Stimulated activated CD8-positive, alpha-beta memory T cell treated with anti-CD3 and anti-CD28 coated beads, Interleukin-7, amount 100 ng/mL, for 4 hours (primary cell): ENCODE measurements at places on chromosomes 7 and 10.

DNA sequence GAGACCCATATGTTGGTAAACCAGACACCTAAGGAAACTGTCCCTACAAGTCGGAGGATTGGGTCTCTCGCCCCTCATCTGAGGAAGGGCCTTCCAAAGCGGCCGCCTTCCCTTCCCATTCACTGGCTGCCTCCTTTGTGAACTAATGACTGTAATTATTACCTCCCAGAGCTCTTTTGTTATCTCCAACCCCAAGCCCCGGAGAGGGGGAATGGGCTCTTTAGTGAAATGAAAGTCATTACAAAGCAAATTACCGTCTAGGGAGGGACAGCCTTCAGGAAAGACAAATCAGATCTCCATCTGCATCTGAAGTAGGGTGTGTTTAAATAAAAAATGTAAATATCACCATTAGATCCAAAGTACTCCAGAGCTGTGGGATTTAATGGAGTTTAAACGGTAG, 2.6 kb upstream of the GAD2 start:
- DNase-seq, result no peak

GRCh38 chr10:101114646-101115045, 16.5 kb upstream of the TLX1 start:
- no peak for DNase-seq

- no peak for DNase-seq
Measured at GRCh38 chr10:3902809-3903410, 117.9 kb upstream of the KLF6 start.

DNA sequence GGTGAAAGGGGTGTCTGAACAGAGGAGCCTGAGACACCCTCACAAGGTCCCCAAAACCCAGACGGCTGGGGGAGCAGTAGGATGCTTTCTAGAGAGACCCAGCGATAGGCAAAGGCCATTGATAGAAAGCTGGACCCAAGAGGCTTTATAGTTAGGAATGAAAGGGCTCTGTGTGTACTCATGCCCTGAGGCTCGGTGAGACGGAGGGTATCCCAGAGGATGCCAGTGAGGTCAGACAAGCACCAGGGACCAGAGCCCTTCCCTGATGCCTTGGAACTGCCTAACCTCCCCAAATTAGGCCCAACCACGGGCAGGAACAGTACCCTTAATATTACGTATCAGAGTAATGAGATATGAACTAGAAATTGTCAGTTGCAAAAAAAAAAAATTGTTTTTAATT, 48.6 kb upstream of the RTKN2 start:
- no peak for DNase-seq

DNA sequence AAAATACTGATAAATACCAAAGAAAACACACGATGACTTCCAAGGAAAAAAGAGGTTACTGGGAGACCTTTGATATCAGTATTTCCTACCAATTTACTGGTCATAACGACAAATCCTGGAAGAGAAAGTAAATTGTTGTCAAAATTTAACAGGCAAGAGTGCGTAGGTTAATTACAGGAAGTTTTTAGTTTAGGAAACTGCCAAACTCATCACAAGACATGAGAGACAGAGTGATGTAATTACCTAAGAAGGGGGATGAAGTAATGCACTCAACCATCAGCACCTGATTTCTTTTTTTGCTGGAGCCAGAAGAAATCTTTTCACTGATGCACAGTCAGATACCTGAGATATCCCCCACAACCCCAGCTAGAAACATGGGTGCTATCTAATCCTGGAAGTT, 16.8 kb downstream of the MACC1 start:
- no peak for DNase-seq

- DNase-seq, result no peak
Measured at GRCh38 chr10:130062976-130063375, 47.7 kb downstream of the C10orf143 start.

GRCh38 chr7:131197920-131198615, 129.6 kb upstream of the MKLN1 start:
- no peak for DNase-seq

- no peak for DNase-seq
Measured at GRCh38 chr10:18683427-18683826, 24.2 kb downstream of the ARL5B start.

DNA sequence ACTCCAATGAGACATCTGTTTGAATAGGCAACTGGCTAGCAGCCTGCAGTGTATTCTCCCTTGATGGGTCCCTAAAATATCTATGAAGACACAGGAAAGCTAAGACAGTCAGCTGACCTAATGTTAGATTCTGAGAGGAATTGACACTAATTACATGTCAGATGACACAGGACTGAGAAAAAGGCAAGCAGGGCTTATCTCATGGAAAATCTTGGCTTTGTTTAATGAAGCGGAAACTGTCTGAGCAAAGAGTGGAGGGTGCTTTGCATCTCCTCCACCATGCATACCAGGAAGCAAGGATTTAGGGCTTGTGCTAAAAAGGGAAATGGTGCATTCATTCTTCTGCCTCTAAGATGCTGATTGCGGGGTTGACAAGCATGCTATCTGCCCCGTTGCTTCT, 135.5 kb upstream of the GLI3 start:
- no peak for DNase-seq

- no peak for DNase-seq
Measured at GRCh38 chr10:47167591-47167990, 132.4 kb upstream of the GDF10 start.

DNA sequence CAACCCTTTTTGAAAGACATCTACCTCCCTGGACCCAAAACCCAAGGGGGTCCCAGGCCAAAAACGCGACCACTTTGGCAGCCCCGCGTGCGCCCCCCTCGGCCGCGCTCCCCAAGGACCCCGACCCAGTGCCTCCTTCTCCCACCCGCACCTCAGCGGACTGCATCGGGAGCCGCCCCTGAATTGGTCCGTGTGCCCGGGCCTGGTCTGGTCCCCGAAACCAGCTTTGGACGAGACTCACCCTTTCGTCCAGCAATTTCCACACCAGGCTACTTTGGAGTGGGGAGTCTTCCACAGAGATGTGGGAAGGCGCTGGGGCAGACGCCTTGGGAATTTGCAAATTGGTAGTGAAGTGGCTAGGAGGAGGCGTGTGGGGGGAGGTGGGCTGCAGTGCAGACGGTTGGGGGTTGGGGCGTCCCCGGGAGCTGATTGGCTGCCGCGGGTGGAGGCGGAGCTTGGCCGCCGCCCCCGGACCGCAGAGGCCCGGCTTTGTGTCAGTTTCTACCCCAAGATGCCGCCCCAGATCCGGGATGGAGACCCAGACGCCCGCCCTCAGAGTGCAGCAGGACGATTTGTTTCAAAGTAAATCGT, 16.9 kb downstream of the TCAF1 start:
- no peak for DNase-seq

DNA sequence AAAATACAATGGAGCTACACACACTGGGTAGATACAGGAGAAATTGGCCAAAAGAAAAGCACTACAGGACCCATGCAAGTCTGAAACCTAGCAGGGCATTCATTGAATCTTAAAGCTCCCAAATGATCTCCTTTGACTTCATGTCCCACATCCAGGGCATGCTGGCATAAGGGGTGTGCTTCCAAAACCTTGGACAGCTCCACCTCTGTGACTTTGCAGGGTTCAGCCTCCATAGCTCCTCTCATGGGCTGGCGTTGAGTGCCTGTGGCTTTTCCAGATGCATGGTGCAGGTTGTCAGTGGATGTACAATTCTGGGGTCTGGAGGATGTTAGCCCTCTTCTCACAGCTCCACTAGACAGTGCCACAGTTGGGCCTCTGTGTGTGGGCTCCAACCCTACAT, 626.3 kb upstream of the POT1 start:
- no peak for DNase-seq

GRCh38 chr7:1937252-1937605, 267.2 kb downstream of the ELFN1 start:
- no peak for DNase-seq

DNA sequence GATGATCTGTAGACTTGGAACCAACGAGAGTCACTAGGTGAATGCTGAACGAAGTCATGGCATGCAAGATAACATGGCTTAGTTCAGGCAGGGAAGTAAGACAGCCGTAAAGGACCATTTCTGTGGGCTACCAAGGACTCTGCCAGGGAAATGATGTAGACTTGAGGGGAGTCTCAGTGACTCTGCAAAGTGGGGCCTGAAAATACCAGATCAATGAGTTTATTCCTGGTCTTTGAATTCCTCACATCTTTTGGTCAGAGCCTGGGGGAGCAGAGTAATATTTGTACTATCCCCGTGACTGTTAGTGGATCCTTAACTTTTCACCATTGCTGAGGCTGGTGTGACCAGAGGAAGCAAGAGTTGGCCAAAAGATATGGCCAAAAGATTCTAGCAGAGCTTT, 60.7 kb upstream of the INHBA start:
- DNase-seq, result no peak

DNA sequence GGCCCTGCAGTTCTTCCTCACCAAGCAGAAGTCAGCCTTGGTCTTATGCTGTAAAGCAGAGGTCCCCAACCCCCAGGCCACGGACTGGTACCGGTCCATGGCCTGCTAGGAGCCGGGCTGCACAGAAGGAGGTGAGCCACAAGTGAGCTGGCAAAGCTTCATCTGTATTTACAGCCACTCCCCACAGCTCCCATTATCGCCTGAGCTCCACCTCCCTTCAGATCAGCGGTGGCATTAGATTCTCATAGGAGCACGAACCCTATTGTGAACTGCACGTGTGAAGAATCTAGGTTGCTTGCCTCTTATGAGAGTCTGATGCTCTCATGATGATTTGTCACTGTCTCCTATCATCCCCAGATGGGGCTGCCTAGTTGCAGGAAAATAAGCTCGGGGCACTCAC, 87.6 kb upstream of the NEBL start:
- DNase-seq, result no peak

DNA sequence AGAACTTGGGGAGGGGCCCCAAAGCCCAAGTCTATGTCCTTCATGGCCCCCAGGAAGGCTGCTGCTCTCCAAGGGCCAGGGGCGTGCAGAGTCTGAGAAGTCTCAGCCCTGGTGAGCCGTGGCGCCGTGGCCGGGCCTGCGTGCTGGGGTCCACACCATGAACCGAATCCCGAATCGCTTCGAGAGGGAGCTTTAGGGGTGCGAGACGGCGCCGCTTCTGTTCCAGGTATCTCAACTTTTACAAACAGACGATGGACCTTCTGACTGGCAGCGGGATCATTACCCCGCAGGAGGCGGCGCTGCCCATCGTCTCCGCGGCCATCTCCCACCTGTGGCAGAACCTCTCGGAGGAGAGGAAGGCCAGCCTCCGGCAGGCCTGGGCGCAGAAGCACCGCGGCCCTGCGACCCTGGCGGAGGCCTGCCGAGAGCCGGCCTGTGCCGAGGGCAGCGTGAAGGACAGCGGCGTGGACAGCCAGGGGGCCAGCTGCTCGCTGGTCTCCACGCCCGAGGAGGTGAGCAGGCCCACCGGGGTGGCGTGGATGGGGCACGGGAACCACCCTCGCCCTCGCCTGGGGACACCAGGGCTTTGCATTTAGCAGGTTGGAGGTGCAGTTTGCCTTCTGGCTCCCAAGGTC, 12.7 kb downstream of the STRA8 start:
- DNase-seq, result no peak

GRCh38 chr10:63819753-63820329, 298.6 kb downstream of the REEP3 start:
- DNase-seq, result no peak

DNA sequence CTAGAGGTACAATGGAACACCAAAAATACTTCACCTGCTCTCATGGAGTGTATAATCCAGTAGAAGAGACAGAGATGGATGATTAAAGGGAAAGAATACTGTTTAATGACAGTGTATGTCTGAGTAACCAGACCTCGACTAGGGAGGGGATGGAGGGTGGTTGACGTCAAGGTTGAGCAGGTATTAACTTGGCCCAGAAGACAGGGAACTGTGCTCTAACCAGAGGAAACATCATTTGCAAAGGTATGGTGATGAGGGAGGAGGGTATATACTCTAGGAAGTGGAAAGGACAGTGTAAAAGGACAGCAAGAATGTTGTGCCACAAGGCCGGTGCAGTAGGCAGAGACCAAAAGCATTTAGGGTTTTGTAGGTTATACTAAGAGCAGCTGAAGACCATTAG, 2.9 kb downstream of the MIOS start:
- DNase-seq, result no peak

- no peak for DNase-seq
Measured at GRCh38 chr10:60611291-60611747, 167.0 kb upstream of the CDK1 start.

GRCh38 chr7:98398567-98399372, 2.1 kb downstream of the BAIAP2L1 start:
- DNase-seq, result no peak

DNA sequence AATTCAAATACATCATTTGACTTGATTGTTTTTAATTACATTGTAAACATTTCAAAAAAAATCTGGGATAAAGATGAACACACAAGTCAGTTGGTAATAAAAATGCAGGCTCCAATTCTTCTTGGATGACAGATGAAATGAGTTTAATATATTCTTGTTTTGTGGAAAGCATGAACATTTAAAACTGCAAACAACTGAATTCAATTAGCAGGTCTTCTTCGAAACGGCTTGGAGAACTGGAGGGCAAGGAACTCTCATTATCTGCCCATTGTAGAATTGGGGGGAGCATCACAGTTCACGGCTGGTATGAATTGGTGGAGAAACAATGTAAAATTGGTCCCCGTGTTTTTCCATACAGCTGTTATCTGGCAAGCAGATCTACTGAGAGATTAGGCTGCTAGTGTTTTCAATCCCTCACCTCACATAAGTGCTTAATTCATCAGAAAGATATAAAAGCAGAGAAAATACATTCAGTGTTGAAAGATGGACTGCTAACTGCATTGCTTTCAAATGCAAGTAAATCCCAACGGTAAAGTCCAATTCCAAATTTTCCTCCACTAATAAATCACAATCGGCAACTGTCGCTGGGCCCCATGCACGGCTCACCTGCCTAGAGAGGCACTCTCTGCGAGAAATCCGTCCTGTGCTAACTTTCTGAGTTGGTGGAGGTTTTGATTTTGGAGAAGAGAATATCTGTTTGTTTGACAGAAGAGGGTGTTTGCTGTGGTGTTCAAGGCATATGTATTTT, 199.5 kb downstream of the ZNF438 start:
- no peak for DNase-seq

GRCh38 chr10:6563075-6563474, 17.0 kb downstream of the PRKCQ start:
- peak; percentile 36 for DNase-seq

GRCh38 chr10:1308962-1309616, 252.9 kb downstream of the WDR37 start:
- no peak for DNase-seq

- no peak for DNase-seq
Measured at GRCh38 chr10:105247831-105248499, 606.9 kb downstream of the SORCS3 start.

DNA sequence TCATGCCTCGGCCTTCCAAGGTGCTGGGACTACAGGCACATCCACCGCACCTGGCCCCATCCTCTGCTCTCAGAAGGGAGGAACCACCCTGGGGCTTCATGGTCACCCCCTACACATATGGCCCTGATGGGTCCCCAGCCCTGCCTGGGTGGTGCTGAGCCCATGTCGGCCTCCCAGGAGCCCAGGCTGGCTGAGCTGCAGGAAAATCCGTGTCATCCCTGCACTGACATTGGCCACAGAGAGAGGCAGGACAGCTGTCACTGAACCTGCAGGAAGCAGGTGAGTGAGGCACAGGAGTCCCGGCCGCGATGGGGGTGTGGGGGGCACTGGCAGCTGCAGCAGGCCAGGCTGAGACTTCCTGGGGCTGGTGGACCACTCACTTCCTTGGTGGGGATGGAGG, 8.0 kb downstream of the GRIFIN start:
- DNase-seq, result no peak

- DNase-seq, result no peak
Measured at GRCh38 chr7:157926107-157926506, 589.3 kb downstream of the DNAJB6 start.

GRCh38 chr7:27784399-27785053, 44.6 kb downstream of the TAX1BP1 start:
- no peak for DNase-seq
